ENCODE measurements at places on chromosomes 5 and 9.
A peak's percentile ranks its signal among the peaks of the same experiment; 100 is the strongest.

DNA sequence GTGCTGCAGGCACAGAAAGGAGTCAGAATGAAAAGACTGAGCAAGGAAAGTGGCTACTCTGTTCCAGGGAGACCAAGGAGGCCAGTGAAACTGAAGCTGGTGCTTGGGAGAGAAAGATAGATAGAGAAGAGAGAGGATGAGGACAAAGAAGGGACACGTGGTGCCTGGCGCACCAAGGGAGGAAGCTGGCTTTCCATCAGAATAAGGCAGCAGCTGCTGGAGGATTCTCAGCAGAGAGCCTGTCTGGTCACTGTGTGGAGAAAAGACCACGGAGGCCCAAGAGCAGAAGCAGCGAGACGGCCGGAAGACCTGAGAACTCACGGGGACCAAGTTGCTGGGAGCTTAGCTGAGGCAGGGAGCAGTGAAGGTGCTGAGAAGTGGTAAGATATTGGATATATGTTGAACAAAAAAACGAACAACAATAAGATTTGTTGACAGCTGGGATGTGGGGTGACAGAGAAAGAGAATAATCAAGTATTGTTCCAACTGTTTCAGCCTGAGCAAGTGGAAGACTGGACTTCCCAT is 116.1 kb downstream of the SEMA5A start:
- no peak for DNase-seq

GRCh38 chr5:133389066-133389590 is 223.2 kb downstream of the FSTL4 start:
- no peak for DNase-seq

GRCh38 chr9:13865869-13866268 is 448.1 kb downstream of the NFIB start:
- DNase-seq: no peak

DNA sequence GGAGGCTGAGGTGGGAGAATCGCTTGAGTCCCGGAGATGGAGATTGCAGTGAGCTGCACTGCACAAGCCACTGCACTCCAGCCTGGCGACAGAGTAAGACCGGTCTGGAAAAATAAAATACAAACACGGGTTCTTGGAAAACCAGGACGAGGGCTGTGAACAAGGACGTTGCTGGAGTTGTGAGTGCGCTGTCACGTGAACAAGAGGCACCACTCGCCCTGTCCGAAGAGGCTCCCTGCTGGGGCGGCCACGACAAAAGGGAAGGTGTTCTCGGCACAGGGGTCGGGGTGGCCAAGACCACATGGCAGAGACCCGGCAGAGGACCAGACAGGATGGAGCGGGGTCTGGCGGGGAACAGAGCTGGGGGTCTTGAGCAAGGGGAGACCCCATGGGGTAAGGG is 30.6 kb upstream of the UBAC1 start:
- no peak for DNase-seq

- DNase-seq: peak; percentile 80
Observed at GRCh38 chr5:132426525-132427138, 57.1 kb downstream of the SLC22A5 start.

- no peak for DNase-seq
Observed at GRCh38 chr9:14907360-14907685, 2.9 kb downstream of the FREM1 start.

DNA sequence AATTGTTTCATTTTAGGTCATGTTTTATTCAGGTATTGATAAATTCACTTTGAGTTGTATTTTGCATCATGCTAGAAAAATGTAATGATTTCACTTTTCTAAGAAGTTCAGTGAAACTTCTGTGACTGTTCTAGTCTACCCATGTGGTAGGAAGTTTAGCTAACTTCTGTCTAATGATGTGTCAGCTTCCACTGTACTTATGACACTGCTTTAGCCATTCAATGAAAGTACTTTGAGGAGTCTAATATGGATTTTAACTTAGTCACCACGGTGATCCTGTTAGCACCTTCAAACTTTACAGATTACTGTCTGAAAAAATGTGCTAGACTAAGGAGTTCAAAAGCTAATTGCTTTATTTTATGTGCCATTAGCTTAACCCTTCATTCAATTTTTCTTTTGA is 1510.5 kb upstream of the CDH9 start:
- no peak for DNase-seq

GRCh38 chr5:55668356-55668755 is 43.8 kb downstream of the SLC38A9 start:
- DNase-seq: no peak

Measured in CD4-positive, alpha-beta T cell treated with Interleukin-4 for 4 hours (primary cell).